ENCODE measurements at places on chromosomes 7 and 10.

DNA sequence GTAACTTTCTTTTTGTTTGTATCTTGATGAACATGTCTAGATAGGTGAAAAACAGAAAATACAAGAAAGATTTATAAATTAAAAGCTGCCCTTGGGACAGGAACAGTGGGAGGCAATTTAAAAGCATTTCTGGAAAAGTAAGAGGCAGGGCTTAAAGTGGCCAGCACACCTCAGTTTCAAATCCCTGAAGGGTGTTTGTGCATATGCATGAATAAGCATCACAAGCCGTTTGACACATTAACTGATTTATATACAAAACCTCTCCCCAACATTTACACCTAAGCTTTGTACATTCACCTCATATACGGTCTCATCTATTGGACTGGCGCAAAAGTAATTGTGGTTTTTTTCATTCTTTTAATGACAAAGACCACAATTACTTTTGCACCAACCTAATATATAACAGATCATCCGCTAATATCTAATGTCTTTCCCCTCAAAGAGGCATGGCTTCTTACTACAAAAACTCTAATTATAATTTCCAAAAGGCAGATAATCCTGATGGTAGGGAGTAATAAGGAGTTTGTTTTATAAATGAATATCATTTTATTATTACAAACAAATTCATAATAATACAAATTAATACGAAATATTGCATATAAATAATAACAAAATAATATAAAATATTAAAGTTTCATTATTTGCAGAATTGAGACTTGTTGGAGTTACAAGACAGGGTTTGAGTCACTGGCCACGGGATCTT is 48.3 kb downstream of the LRGUK start:
- no peak for DNase-seq

DNA sequence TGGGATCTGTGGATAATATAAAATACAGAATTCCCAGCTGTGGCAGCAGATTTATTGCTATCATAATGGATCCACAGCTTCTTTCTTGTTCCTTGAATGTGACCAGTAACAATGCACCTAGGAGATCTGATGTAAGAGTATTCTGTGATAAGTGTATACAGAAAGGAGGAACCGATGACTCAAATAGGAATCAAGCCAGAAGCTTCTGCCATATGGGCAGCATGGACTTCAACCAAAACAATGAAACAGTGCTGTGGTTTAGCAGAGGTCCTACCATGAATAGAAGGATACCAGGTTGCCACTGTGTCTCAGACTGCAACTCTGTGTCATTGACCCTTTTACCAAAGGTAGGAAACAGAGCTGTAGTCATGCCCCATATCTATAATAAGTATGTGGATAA is 81.8 kb downstream of the PTPRZ1 start:
- no peak for DNase-seq

DNA sequence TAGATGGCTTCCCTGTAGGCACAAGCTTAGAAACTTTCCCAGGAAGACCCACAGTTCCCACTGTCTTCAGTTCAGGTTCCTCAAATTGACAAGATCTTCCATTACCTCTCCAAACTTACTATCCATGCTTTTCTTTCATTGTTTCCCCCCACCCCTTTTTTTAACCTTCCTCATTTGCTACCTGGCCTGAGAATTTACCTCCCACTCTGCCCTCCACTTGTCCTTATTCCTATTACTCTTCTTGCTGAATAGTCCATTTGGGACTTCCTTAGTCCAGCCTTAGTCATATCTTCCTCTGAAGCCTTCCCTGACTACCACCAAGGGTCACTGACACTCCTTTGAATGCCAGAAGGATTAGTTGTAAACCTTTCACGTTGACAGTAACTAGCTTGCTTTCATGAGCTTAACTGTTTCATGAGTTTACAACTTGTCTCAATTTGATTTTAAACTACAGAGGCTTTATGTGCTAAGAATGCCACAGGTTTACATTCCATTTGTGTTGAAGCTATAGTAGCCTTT is 1.2 kb upstream of the CALU start:
- DNase-seq, result no peak

DNA sequence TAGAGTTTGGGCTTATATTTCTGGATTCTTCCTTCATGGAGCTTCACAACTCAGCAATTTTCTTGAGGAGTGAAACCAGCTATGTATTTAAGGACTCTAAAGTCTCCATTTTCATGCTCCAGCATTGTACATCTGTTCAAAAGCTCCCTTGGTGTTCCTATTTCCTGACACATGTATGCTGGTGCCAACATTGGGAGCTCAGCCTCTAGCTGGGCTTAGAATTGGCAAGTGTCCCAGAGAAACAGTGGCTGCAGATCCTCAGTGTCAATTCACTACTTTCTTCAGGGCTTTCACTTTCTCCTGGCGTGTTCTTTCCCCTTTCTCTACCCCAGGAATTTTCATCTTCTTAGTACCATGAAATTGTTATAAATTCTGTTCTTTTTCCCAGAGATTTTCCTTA is 103.1 kb downstream of the ZNF467 start:
- DNase-seq, result no peak

- DNase-seq, result peak; percentile 21
These were observed 207.8 kb downstream of the WDR37 start for GRCh38 chr10:1264001-1264400.

DNA sequence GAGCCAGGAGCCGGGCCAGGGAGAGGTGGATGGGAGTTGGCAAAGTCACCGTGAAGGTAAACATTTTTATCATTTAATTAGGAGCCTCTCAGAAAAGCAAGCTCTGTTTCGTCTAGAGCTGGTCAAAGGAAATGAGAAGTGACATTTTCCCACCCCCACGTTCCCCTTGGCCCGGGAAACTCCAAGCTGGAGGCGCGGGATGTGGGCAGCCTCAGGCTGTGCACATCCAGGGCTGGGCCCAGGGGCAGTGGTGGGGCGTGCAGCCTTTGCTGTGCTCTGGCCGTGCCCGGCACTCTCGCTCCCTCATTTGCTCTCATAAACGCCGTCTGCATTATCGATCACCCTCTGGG is 135.6 kb upstream of the RET start:
- DNase-seq, result no peak

- DNase-seq, result no peak
These were observed 3.1 kb downstream of the VSIR start for GRCh38 chr10:71770255-71770654.

DNA sequence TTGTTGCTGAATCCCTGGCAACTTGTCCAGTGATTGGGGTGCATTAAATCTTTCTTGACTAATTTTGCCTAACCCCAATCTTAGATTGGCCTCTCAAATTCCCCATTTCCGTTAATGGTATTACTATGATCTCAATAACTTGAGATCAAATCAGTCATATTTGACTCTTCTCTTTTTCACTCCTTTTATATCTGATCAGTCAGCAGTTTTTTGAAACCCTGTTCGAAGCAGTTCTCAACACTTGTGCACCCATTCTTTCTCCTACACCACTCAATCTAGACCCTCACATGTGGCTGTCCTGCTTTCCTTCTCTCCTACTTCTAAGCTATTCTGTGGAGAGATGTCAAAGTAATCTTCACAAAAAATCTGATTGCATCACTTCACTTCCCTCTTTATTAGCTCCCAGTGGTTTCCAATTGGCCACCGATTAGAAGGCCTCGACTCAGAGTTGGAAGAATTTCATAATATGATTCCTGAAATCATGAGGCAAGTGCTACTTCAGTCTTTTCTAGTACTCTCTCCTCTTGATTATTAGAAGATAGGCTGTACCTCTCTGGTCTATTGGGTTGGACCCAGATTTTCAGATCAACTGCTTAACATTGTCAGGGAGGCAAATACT is 128.9 kb downstream of the ZNF365 start:
- no peak for DNase-seq

DNA sequence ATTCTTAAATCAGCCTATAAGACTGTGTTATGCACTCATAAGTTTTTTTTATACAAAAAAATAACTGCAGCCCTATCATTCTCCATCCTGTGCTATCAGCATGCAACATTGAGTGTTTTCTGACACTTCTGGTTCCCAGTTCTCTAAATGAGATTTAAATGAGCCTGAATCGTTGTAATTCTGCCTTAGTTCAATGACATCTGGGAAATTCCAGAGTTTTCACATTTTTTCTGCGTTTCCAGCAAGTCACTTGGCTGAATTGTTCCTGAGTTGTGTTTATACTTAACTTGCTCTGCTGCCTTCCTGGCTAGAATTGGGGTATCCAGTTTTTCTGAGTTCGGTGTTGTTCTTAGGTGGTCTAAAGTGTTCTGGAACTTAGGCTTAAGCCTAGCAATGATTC is 636.1 kb upstream of the FZD8 start:
- DNase-seq, result no peak

GRCh38 chr7:121633186-121633585 is 237.1 kb upstream of the FAM3C start:
- no peak for DNase-seq

GRCh38 chr10:22570234-22570633 is 144.1 kb downstream of the PIP4K2A start:
- no peak for DNase-seq

GRCh38 chr10:84608126-84608525 is 279.7 kb downstream of the CCSER2 start:
- no peak for DNase-seq

Measured in endodermal cell (in vitro differentiated cells).